ENCODE measurements at places on chromosomes 1 and 21.

GRCh38 chr21:30072496-30072895 is 94.1 kb downstream of the CLDN17 start:
- DNase-seq, result no peak

DNA sequence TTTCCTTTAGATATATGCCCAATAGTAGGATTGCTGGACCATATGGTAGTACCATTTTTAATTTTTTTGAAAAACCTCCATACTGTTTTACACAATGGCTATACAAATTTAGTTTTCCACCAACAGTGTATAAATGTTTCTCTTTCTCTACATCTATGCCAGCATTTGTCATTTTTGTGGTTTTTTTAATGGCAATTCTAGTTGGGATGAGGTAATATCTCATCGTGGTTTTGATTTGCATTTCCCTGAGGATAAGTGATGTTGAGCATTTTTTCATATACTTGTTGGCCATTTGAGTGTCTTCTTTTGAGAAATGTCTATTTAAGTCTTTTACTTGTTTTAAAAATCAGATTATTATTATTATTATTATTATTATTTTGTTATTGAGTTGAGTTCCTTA is 35.5 kb downstream of the PLA2G4A start:
- DNase-seq, result no peak

DNA sequence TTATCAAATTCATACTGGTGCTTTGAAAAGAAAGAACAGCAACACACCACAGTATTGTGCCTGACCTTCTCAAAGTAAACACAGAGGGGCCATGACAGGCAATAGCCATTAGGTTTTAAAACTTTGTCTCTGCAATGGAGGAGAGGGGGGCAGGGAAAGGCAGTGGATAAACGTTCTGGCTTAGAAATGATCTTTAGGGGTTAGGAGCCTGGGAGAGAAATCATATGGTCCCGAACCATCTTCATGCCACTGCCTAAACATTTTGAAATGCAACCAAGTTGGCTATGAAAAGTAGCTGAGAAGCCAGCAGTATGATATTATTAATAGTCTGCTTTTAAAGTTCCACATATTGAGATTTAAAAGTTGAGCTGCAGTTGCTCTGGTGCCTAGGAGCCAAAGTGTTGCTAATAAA is 39.8 kb downstream of the PLPP3 start:
- DNase-seq, result no peak

DNA sequence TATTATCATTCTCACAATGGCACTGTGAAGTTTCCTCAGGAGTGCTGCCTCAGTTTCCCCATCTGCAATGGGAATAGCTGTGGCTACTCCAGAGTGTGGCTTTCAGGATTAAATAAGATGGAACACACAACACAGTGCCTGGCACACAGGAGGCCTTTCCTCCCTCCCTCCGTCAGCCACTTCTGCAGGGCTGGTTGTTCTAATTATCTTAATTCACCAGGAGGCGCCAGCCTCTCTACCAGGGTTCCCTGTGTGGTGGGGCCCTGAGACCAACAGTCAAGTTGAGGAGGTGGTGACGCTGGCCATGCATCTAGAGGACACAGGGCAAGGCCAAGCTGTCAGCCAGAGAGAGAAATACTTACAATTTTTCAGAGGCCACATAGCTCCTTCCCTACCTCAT is 6.3 kb upstream of the FOXO6 start:
- DNase-seq, result no peak

GRCh38 chr1:11413986-11414391 is 65.0 kb upstream of the DISP3 start:
- DNase-seq, result no peak

GRCh38 chr1:223670458-223671159 is 5.1 kb upstream of the CAPN8 start:
- DNase-seq, result no peak

DNA sequence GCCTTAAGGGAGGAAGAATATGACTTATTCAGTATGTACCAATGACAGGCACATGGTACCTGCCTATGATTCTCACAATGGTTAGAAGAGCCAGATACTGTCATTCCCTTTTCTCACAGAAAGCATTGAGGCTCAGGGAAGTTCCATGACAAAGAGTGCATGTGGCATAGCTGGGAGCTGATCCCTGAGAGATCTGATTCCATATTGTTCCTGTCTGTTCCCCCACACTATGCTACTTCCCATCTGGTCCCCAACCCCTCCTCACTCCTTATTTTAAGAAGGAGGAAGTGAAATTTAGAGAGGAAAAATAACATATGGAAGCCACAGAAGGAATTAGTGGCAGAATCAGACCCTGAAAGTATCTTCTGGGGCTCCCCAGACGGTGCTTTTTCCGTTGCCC is 500.0 kb downstream of the PLPP3 start:
- DNase-seq, result no peak

- no peak for DNase-seq
Measured at GRCh38 chr1:183159960-183160359, 26.1 kb upstream of the LAMC2 start.

- DNase-seq, result no peak
Measured at GRCh38 chr1:181038399-181038873, 4.7 kb downstream of the MR1 start.

DNA sequence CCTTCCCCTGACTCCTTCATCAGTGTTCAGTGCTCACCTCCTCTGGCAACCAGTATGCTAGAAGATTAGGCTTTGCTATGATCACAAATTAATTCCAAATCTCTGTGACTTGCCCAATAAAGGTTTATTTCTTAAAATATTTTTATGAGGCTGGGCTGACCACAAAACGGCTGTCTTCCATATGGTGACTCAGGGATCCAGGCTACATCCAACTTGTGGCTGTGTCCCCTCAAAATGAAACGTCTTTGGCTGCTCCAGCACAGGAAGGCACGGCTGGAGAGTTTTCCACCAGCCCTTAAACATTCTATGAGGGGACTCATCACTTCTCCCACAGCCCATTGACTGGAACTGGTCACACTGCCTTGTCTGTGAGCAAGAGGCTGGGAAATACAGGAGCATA is 131.5 kb downstream of the HUNK start:
- no peak for DNase-seq

DNA sequence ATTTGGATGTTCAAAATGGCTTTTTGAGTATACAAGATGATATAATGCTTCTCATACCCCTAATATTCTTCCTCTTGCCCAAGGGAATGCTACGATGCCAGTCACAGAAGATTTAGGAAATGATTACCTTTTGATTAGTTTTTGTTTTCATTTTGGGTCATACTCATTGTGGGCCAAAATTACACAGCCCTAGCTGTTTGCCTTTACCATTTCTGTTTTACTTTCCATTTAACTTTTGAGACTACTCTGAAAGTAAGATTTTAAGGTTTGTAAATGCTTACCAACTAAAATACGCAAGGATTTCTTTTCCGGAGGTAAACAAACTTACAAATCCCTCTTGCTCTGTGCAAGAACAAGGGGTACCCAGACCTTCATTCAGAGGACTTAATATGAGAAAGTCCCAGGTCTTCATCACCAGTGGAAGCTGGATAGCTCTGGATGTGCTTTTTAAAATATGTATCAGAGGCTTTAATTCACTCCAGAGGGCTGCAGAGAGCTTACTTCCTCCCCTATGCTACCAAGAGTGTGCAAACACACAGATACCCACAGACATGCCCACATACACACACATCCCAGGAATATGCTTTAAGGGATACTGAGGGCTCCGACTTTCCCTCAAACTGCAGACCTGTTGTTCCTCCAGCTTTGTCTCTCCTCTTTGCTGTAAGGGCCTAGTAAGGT is 631.4 kb downstream of the SMYD3 start:
- no peak for DNase-seq

DNA sequence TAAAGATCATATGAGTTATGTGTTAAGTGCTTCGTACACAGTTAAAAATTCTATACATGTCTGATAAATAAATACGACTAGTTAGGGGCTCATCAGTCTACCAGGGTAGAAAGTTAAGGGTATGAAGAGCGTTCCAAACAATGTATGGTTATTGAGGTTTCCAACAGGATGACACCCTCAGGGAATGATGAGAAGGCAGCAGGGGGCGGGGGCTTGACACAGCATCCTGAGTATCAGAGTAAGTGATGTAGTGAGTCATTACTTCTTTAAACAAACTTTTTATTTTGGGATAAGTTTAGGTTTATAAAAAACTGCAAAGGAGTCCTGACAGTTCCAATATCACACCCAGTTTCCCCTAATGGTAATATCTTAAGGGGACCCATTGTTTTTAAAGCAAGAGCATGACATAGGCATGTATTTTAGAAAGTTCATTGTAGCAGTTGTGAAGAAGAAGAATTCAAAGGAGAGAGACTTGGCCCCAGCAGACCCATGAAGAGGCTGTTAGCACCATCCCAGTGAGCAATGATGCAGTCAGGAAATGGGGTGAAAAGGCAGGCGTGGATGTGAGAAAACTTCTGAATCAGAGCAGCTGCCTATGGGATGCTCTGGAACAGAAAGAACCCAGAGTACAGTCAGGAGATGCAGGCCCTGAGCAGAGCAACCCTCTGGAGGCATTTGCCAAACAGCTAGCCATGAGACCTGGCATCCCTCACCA is 15.0 kb upstream of the PSMB2 start:
- DNase-seq, result no peak

DNA sequence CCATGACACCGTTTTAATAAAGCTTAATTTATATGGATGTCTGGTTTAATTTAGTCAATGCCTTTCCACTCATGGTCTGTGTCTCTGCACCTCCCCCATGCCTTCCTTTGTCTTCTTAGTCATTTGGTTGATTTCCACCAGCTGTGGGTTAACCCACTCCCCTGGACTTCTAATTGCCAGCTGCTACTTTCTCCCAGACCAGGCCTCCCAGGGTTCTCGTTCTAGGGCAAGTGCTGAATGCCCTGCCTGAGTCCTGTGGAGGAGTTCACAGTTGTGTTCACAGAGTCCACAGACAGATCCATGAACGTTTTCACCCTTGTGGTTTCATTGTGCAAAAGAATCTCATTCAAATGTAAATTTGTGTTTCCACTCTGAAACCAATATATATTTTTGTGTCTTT is 243.4 kb downstream of the NUF2 start:
- no peak for DNase-seq

- DNase-seq, result no peak
Measured at GRCh38 chr1:67290236-67290635, 17.4 kb upstream of the IL12RB2 start.

- DNase-seq, result no peak
Measured at GRCh38 chr1:222167111-222167510, 380.8 kb downstream of the HHIPL2 start.

GRCh38 chr1:2126331-2127186 is 68.0 kb downstream of the FAAP20 start:
- DNase-seq, result no peak

GRCh38 chr1:206982216-206982615 is 12.0 kb upstream of the FCAMR start:
- DNase-seq, result peak; percentile 18

DNA sequence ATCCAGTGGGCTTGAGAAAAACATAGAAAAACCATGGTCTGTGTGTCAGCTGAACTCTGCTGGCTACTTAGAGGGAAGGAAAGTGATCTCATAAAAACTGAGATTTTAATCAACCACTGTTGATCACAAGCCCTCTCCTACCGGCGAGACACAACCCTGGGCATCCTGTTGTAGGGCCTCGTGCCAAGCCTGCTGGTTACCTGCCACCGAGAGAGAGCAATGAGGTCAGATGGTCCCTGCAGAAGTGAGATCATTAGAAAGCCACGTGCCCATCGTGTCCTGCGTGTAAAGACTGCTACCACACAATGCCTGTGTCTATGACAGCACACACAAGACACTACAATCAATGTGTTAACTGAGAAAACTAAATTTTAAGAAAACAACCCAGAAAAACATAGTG is 41.7 kb upstream of the GPR153 start:
- no peak for DNase-seq

- no peak for DNase-seq
Measured at GRCh38 chr21:42724226-42724920, 71.0 kb downstream of the PDE9A start.

GRCh38 chr1:87523466-87523865 is 194.8 kb downstream of the LMO4 start:
- no peak for DNase-seq
